ENCODE measurements at places on chromosomes 16 and 17.

DNA sequence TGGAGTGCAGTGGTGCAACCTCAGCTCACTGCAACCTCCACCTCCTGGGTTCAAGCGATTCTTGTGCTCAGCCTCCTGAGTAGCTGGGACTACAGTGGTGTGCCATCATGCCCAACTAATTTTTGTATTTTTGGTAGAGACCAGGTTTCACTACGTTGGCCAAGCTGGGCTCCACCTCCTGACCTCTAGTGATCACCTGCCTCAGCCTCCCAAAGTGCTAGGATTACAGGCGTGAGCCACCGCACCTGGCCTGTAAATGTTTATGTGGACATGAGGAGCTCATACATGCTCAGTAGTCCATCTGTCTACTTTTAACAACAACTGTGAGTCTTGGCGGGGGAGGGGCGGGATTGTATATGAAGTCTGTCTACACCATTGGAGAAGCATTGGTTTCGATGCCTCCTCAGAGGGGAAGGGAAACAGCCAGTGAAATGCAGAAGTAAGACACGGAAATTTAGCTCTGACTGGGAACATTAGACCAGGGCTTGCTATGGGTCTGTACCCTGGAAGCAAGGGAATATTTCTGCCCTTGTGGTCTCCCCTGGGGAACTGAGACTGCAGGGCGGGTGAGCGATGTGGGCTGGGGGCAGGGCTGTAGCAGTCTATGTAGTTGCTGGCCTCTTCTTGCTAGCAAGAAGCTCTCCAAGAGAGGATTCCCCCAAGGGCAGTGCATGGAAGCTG is 9.3 kb downstream of the NUBP1 start:
- DNase-seq: no peak

DNA sequence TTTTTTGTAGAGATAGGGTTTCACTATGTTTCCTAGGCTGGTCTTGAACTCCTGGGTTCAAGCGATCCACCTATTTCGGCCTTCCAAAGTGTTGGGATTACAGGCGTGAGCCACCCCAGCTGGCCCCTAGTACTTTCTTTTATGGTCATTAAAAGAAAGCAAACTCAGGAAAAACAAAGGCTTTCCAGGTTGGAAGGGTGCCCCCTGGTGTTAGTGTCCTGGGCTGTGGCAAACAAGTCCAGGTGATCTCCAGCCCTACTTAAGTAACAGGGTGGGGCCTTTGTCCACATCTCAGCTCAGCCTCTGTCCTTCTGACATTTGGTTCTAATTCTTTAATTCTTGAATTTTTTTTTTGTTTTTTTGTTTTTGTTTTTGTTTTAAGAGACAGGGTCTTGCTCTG is 6.9 kb downstream of the IGFBP4 start:
- no peak for DNase-seq

DNA sequence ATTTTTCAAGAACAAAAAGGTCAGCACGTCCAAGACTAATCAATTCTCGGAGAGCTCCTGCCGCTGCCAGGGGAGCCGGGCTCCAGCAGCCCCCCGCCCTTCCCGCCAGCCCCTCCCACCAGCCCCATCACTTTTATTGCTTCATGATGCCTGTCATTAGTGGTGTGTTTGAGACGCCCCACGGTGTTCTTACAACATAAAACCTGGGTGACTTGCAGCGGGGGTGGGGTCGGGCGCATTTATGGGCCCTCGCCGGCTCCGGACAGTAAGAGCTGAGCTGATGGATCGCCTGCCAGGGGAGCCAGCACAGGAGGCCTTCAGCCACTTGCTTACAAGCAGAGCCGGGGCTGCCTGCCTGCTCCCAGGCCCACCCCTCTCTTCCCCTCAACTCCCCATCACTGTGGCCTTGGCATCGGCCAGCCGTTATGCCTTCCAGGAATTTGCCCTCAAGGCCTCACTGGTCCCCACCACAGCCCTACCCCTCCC is 82.9 kb upstream of the CBX4 start:
- DNase-seq: no peak

GRCh38 chr17:32673964-32674363 is 187.2 kb downstream of the CDK5R1 start:
- no peak for DNase-seq

DNA sequence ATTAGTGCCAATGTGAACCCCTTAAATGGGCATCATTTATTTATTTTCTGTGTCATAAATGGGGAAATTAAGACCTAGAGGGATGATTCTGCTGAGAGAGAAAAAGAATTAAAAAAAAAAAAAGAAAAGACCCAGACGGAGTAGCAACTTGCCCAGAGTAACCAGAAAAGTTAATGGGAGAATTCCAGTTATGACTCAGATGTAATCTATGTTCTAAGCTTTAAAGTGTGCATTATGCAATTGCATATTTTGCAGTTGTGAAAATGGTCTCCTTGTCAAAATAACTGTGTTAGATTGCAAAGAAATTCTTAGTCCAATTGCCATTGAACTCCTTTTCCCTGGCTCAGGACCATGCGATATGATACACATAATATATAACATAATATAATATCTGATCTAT is 38.6 kb upstream of the TBX2 start:
- no peak for DNase-seq

GRCh38 chr16:56866955-56867830 is 2.2 kb downstream of the SLC12A3 start:
- no peak for DNase-seq

DNA sequence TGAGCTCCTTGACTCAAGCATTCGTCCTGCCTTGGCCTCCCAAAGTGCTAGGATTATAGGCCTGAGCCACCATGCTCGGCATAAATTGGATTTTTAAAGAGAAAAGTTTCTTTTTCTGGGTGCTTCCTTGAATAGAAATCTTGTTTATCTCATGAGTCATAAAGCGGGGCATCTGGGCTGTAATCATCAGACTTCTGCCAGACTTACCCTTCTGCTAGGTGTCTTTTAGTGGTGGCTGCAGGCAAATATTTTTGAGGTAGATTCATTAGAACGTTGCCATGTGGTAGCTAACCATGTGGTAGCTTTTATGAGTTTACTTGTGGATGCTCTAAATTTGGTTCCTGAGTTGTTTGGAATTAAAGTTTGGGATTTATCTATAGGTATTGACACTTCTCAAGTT is 13.4 kb downstream of the PGS1 start:
- no peak for DNase-seq

DNA sequence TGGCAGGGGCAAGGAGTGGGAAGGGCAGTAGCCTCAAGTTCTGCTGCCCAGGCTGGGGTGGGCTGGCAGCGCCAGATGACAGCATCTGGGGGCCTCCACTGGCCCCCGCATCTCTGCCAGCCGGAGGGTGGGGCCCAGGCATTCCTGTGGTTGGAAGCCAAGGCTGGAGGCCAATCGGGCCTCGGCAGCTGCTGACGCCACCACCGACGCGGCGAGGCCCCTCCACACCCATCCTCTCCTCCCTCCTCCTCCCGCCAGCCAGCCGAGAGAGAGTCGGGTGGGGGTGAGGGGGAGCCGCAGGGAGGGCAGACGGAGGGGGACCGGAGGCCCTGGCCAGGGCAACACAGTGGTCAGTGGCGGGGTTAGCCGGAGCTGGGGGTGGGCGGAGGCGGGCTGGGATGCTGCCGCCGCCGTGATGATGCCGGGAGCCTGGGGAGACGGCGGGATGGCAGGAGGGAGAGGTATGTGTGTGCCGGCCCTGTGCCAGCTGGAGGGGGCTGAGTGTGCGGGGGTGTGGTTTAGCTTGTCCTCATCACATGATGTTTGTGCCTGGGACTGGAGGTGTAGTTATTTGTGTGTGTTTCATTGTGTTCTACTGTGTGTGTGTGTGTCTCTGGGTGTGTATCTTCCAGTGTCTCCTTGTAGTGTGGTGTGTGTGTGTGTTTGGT is 36.6 kb downstream of the ARHGAP23 start:
- DNase-seq: peak; percentile 51

GRCh38 chr16:86096850-86097249 is 197.9 kb downstream of the IRF8 start:
- DNase-seq: no peak

GRCh38 chr17:71780596-71780995 is 340.2 kb upstream of the SOX9 start:
- DNase-seq: no peak

DNA sequence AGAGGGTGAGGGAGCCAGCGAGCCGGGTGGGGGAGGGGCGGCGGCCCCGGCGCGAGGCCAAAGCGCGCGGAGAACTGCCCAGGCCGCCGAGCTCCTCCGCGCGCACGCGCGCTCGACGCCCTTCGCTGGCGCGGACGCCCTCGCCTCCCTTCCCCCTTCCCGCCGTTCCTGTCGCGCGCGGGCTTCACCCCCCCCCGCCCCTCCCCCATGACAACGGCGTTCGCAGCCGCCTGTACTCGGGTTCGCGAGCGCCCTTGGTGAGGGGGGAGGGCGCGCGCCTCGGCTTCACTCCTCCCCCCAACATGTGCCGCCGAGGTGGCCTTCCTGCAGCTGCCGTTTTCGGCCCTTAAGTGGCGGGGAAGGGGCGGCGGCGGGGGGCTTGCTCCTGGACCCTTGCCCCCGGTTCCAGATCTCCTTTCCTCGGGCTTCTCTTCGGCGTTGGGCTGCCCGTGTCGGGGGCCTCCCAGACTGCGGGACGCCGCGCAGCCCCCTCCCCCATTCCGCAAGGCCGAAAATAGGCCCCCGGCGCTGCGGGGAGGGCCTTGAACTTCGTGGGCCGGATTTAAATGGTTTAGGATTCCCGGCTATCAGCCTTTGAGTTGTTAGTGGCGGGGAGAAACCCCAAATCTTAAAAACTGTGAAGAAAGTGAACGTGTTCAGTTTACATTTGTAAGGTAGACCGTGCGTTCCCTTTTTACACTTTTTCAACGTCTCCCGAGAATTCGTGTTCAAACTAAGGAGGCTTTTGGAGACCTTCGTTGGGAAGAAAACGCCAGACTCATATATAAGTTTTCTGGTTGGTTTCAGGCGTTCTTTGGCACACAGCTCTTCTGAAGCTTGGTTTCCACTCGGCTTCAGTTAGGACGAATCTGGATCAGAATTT is 653 bp downstream of the SRRM2 start:
- no peak for DNase-seq

DNA sequence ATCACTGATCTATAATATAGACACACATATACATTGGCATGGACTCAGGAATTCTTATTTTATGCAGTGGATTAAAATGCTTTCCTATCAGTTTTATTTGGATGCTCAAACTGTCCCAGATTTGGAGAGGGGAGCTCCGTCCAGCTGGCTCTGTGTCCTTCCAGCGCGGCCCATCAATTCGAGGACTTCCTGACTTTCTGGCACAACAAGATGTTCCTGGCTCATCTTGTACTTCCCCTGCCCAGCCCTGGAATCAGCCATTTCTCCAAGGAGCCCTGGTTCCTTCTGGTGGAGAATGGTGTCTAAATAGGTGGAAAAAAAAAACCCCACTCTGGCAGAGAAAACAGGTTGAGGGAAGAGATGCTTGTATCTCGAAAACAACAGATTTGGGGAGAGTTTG is 94.5 kb downstream of the CRISPLD2 start:
- peak; percentile 24 for DNase-seq

- DNase-seq: no peak
Measured at GRCh38 chr16:68232335-68232734, 3.6 kb downstream of the ESRP2 start.
